ENCODE measurements at places on chromosomes 16 and 17.

DNA sequence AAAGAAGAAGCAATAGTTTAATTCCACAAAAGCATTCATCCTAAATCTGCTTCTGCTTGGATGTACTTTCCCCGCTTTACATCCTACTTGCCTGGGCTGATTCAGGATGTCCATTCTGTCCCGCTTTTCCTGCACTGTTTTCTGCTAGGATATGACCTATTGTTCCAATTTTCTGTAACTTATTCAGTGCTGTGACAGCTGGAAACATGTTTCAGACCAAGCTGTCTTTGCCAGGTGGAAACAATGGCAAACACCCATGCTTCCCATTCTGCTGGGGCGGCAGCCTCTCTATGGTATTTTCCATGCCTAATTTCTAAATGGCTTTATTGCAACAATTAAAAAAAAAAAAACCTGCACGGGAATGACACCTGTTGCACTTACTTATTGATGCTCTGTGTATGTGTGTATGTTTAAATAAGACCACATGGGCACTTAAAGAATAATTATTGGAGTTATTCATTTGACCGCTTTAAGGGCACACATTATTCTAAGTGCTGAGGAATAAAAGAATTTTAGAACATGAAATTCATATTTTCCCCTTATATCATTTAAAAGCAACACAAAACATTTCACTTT is 21.0 kb downstream of the COQ7 start:
- DNase-seq, result no peak

DNA sequence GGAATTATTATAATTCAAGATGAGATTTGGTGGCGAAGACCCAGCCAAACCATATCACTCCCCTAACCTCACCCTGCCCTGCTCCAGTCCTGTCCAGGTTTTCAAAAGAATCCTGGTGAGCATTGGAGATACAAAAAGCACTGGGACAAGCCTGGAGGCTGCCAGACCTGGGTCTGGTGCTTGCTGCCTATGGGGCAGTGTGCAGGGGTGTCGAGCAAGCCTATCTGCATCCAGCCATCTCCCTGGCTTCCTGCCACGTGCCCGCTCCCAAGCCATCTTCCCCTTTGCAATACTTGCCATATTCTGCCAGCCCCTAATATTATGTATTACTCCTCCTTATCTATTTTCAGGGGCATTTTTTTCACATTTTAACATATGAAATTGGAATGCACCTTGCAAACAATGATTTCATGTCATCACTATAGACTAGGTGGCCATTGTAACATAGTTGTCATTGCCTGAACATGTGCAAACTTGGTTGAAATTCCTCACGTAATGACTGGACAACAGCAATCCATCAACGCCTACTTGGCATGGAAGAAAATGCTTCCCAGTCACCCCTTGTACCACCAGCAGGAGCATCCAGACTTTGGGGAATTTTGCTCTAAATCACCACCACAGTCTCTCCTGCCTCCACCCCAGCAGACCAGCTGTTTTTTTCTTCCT is 8.1 kb upstream of the KDM8 start:
- DNase-seq, result no peak

GRCh38 chr17:82878527-82878926 is 38.7 kb upstream of the ZNF750 start:
- no peak for DNase-seq

GRCh38 chr17:79412110-79412509 is 198.7 kb downstream of the RBFOX3 start:
- DNase-seq, result no peak

GRCh38 chr16:51055434-51055833 is 95.6 kb downstream of the SALL1 start:
- DNase-seq, result no peak
